SJSA1 (cell line): ENCODE measurements at places on chromosomes 12 and 14. TPM values are rescaled to one million over a fixed set of nuclear protein-coding genes. Genes with fewer than 3 reads are reported as not detected.

The IFT43 gene
- total RNA-seq = 10.2 and 20.5 TPM in 2 replicates

The CABP1 gene
- total RNA-seq = not detected in 2 replicates

The FGF23 gene
- total RNA-seq = not detected in 2 replicates

The NXPH4 gene
- total RNA-seq = 0.13 TPM in 1 of 2 replicates, not detected in the other

The UBE3B gene
- 3,976 and 4,080 TPM in 2 replicates for total RNA-seq

The DCD gene
- total RNA-seq = not detected in 2 replicates

The VPS29 gene
- total RNA-seq = 83.0 and 88.2 TPM in 2 replicates

- H3K36me3 ChIP-seq = no peaks in the 10 kb centered on the region
- H3K27me3 ChIP-seq = no peaks in the 10 kb centered on the region
- no peak overlapping the region for H3K27ac ChIP-seq
Observed at GRCh38 chr12:94263011-94263811, 114.8 kb downstream of the PLXNC1 start.

DNA sequence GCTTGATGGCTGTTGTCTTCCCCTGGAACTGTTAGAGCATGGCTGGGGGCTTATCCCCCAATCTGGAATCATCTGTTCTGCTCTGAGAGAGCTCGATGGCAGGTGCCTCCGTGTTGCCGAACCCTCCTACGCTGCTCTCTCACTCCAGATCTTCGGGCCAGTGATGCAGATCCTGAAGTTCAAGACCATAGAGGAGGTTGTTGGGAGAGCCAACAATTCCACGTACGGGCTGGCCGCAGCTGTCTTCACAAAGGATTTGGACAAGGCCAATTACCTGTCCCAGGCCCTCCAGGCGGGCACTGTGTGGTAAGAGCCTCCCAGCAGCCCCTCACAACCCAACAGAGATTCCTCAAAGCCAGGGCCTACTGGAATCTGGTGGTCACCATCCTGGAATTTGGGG lies 33.0 kb downstream of the ALDH2 start:
- H3K27ac ChIP-seq = no peak overlapping the region
- H3K36me3 ChIP-seq = peaks cover 4% of the 10 kb centered on the region
- DNase-seq = no peak
- no peaks in the 10 kb centered on the region for H3K4me1 ChIP-seq
- H3K4me3 ChIP-seq = no peak overlapping the region
- no peaks in the 10 kb centered on the region for H3K27me3 ChIP-seq

DNA sequence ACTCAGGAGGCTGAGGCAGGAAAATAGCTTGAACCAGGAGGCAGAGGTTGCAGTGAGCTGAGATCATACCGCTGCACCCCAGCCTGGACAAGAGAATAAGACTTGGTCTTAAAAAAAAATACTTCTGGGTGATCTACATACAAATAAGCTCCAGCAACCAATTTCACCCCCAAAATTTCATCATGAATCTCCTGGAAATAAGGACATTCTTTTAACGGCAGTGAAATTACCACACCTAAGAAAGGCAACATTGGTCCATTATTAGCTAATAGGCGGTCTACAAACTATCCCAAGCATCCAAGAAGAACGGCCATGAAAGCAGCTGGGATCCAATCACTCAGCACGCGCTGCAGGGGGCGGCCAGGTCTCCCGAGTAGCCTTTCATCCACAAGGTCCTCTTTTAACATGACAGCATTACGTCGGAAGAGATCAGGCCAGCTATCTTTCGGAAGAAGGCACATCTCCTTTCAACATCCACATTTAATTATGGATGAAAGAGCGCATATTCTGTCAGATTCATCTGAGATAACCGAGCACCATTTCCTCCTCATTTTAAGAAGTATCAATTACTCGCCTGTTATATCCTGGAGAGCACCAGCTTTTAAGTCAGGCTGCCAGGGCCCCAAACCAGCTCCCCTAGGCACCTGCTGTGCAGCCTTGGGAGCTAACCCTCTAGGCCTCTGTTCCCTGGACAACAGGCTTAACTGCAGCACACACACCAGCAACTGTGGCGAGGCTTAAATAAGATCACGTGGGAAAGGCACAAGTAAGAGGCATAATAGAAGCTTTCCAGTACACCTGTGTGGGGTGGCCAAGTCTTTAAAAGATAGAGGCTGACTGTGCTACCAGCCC lies 4.2 kb downstream of the SLC15A4 start:
- DNase-seq = no peak
- H3K4me3 ChIP-seq = no peak overlapping the region
- peaks cover 45% of the 10 kb centered on the region for H3K36me3 ChIP-seq
- H3K4me1 ChIP-seq = peaks cover 40% of the 10 kb centered on the region
- H3K27me3 ChIP-seq = no peaks in the 10 kb centered on the region
- H3K27ac ChIP-seq = no peak overlapping the region

- H3K27me3 ChIP-seq = no peaks in the 10 kb centered on the region
- no peak overlapping the region for H3K4me3 ChIP-seq
- DNase-seq = no peak
- no peaks in the 10 kb centered on the region for H3K36me3 ChIP-seq
- H3K27ac ChIP-seq = no peak overlapping the region
- no peaks in the 10 kb centered on the region; the same call in 1 of the 2 replicates for H3K4me1 ChIP-seq
Observed at GRCh38 chr12:78725951-78726580, 138.5 kb upstream of the SYT1 start.

DNA sequence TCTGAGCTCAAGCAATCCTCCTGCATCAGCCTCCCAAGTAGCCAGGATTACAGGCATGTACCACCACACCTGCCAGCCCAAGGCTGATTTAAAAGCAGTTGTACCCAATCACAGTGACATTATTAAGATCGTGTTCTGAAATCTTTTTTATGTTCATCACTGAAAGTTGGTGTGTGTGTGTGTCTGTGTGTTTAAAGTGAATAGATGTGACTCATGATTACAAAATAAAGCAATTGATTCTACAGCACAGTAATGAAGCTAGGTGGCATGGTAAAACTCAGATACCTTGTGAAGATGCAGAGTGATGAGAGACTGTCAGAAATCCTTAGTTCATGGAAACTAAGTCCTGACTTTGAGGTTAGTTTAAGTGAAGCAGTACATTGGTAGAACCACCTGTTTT lies 74.2 kb upstream of the ATP2B1 start:
- no peaks in the 10 kb centered on the region for H3K27me3 ChIP-seq
- no peak for DNase-seq
- H3K4me3 ChIP-seq = no peak overlapping the region
- no peaks in the 10 kb centered on the region for H3K36me3 ChIP-seq

- no peaks in the 10 kb centered on the region for H3K36me3 ChIP-seq
- H3K27ac ChIP-seq = no peak overlapping the region
- no peaks in the 10 kb centered on the region for H3K27me3 ChIP-seq
- no peaks in the 10 kb centered on the region for H3K4me1 ChIP-seq
- no peak for DNase-seq
Observed at GRCh38 chr14:106622200-106622745, 1095.9 kb downstream of the TMEM121 start.

- H3K27me3 ChIP-seq = no peaks in the 10 kb centered on the region
- no peak overlapping the region for H3K27ac ChIP-seq
- no peak overlapping the region for H3K4me3 ChIP-seq
- no peaks in the 10 kb centered on the region for H3K4me1 ChIP-seq
- H3K36me3 ChIP-seq = no peaks in the 10 kb centered on the region
- no peak for DNase-seq
Observed at GRCh38 chr14:25237845-25238244, 187.9 kb upstream of the STXBP6 start.

DNA sequence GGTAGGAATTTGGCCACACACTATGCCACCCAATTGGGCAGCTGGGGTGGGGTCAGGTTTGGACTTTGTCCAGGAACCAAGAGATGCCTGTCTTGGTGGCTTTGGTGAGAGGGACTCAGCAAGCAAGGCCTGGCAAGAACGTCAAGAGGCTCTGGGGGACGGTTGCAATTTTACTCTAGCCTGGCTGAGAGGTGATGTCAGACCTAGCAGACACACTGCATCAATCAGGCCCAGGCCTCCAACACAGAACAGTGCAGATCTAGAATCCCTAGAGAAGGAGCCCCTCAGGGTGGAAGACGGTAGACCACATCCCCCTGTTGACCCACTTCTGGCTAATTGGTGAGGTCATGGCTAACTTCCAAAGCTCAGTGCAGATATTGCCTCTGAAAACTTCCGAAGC lies 1.6 kb upstream of the UNC119B start:
- H3K27me3 ChIP-seq = no peaks in the 10 kb centered on the region
- H3K4me1 ChIP-seq = peaks cover 13% of the 10 kb centered on the region
- H3K27ac ChIP-seq = no peak overlapping the region
- peaks cover 13% of the 10 kb centered on the region for H3K36me3 ChIP-seq

- H3K4me1 ChIP-seq = no peaks in the 10 kb centered on the region
- H3K27me3 ChIP-seq = peaks cover 11% of the 10 kb centered on the region
- no peak overlapping the region for H3K4me3 ChIP-seq
Observed at GRCh38 chr12:52351196-52352059, 15.9 kb downstream of the KRT85 start.

DNA sequence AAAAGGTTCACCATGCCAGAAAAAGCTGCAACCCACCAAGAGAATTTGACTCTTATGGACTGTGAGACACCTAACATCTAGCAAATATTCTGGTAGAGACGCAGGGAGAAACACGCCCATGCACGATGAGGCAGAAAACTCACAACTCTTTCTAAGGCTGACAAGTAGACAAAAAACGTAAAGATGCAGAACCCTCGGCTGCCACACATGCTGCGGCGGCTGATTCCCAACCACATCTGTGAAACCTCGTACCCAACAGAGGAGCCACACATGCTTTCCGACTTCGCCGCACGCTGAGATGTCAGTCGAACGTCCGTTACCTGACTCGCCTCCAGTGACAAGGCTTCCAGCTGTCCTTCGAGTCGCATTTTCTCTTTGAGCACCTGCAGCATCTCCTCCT lies 21.8 kb downstream of the GOLGA3 start:
- H3K4me1 ChIP-seq = no peaks in the 10 kb centered on the region
- DNase-seq = no peak
- no peak overlapping the region for H3K27ac ChIP-seq
- no peaks in the 10 kb centered on the region for H3K27me3 ChIP-seq
- H3K4me3 ChIP-seq = no peak overlapping the region
- peaks cover 78% of the 10 kb centered on the region for H3K36me3 ChIP-seq

DNA sequence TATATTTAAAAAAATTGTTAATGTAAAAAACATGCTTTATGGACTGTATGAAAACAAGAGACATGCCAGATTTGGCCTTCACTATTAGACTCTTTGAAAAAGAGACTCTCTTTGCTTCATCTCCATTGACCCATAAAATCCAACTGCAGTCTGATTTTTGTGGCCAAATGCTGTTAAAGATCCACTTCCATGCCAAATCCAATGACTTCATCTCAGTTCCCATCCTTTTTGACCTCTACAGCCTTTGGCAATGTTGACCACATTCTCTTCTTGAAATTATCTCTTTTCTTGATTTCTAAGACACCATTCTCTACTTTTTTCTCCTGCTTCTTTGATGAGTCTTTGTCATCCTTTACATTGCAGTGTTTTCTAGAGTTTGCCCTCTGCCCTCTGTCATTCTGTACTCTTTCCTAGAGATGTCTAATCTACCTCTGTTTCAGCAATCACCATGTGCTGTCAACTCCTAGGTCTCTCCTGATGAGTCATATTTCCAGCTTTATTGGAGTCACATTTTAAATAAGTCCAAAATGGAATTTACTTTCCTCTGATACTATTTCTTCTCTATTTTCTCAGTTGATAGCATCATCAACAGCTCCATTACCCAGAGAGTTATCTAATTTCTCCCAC lies 2.4 kb downstream of the TMPRSS12 start:
- DNase-seq = no peak
- no peaks in the 10 kb centered on the region for H3K27me3 ChIP-seq
- no peak overlapping the region for H3K4me3 ChIP-seq
- no peaks in the 10 kb centered on the region for H3K4me1 ChIP-seq
- H3K36me3 ChIP-seq = no peaks in the 10 kb centered on the region
- H3K27ac ChIP-seq = no peak overlapping the region

DNA sequence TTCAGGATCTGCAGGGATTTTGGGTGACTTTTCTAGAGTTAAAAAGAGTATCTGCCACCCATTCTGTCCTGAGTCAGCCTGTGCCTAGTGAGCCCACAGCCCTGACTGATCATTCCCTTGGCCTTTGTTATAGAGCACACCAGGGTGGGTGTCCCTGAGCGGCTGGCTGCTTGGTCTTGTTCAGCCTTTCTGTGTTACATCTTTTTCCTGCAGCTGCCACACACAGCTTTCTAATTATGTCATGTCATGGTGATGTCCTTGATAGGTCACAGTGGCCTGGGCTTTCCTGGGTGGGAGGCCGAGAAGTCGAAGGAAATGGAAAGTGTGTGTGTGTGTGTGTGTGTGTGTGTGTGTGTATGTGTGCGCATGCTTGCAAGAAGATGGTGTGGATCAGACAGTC lies 293.2 kb upstream of the CRY1 start:
- no peaks in the 10 kb centered on the region for H3K4me1 ChIP-seq
- H3K36me3 ChIP-seq = no peaks in the 10 kb centered on the region
- H3K4me3 ChIP-seq = no peak overlapping the region
- no peaks in the 10 kb centered on the region for H3K27me3 ChIP-seq
- DNase-seq = no peak

DNA sequence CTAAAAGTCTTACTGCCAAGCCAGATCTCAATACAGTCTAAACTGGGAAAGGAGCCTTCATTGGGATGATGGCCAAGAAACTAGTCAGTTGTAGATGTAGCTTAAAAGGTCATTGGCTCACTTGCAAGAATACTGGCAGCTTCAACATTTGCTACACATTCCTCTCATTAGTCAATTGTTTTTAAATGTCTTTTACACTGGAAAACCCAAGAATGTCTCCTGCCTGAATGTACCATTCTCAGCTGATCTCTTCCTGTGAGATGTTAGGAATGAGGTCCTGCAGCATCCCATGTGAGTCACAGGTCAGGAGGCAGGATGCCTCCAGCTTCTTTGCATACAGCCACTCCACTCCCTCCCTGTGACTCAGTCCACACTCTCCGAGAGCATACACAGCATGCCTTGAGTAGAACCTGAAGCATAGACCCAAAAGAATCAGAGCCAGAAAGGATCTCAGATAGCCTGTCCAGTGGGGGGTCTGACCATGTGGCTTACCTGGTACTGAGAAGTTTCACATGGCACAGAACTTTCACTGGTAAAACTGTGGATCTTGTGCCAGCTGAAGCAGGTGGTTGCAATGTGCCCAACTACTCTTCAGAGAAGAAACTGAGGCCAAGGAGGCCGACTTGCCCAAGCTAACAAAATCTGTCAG lies 56.0 kb upstream of the HECTD1 start:
- H3K4me3 ChIP-seq = no peak overlapping the region
- DNase-seq = peak; percentile 62
- H3K4me1 ChIP-seq = peaks cover 13% of the 10 kb centered on the region
- H3K36me3 ChIP-seq = no peaks in the 10 kb centered on the region
- no peak overlapping the region for H3K27ac ChIP-seq
- H3K27me3 ChIP-seq = no peaks in the 10 kb centered on the region

DNA sequence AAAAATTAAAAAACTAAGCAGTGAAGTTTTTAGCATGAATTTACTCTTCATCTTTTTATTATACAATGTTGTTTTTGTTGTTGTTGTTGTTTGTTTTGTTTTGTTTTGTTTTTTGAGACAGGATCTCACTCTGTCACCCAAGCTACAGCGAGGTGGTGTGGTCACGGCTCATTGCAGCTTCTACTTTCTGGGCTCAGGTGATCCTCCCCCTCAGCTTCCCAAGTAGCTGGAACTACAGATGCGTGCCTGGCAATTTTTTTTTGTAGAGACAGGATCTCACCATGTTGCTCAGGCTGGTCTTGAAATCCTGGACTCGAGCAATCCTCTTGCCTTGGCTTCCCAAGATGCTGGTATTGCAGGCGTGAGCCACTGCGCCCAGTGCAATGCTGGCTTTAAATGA lies 11.3 kb downstream of the PPFIBP1 start:
- DNase-seq = no peak
- no peaks in the 10 kb centered on the region; the same call in 1 of the 2 replicates for H3K27me3 ChIP-seq
- peaks cover 26% of the 10 kb centered on the region for H3K36me3 ChIP-seq
- H3K4me3 ChIP-seq = no peak overlapping the region

- H3K4me3 ChIP-seq = no peak overlapping the region
- no peaks in the 10 kb centered on the region for H3K27me3 ChIP-seq
- H3K27ac ChIP-seq = no peak overlapping the region
- no peaks in the 10 kb centered on the region for H3K4me1 ChIP-seq
- DNase-seq = no peak
- peaks cover 85% of the 10 kb centered on the region for H3K36me3 ChIP-seq
Observed at GRCh38 chr14:23085458-23085857, 9.5 kb downstream of the ACIN1 start.
